ENCODE measurements at places on chromosomes 3 and 15.

DNA sequence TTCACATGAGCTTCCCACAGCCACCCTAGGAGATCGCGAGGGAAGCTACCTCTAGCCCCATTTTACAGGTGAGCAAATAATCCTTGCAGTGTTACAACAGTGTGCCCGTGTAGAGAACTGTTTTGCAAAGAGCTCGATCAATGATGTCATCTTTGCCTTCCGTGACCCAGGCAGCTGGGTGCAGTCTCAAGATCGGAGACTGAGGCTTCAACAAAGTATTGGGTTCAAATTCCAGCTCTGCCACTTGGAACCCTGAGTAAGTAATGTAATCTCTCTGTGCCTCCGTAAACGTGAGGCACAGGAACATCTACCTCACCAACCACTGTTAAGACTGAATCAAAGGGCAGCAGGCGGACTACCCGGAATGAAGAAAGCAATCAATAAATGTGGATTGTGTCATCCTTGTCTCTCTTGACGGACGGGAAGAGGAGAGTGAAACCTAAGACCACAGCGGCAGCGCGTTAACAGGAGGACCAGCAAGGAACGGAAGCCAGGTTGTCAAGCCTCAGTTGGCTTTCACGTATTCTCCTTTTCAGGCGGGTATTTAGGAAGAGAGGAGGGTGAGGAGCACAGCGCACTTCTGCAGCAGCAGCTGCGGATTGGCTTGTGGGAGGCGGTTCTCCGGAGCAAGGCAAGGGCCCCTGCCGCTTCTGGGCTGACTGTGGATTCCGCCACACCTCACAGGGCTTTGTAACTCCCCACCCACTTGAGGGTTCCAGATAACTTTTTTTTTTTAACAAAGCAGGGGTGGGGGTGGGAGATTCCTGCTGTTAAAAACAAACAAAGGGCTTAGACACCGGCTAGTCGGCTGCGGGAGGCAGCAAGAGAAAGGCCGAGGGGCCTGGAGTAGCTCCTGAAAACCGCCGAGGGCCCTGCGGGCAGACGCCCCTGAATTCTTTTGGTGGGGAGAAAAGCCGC lies 1.5 kb upstream of the SMAD3 start:
- peaks cover 18% of the 10 kb centered on the region for H3K27me3 ChIP-seq
- no peaks in the 10 kb centered on the region for H3K36me3 ChIP-seq
- peaks cover 48% of the 10 kb centered on the region for H3K4me1 ChIP-seq
- peak overlapping the region; percentile 79 for H3K4me3 ChIP-seq

DNA sequence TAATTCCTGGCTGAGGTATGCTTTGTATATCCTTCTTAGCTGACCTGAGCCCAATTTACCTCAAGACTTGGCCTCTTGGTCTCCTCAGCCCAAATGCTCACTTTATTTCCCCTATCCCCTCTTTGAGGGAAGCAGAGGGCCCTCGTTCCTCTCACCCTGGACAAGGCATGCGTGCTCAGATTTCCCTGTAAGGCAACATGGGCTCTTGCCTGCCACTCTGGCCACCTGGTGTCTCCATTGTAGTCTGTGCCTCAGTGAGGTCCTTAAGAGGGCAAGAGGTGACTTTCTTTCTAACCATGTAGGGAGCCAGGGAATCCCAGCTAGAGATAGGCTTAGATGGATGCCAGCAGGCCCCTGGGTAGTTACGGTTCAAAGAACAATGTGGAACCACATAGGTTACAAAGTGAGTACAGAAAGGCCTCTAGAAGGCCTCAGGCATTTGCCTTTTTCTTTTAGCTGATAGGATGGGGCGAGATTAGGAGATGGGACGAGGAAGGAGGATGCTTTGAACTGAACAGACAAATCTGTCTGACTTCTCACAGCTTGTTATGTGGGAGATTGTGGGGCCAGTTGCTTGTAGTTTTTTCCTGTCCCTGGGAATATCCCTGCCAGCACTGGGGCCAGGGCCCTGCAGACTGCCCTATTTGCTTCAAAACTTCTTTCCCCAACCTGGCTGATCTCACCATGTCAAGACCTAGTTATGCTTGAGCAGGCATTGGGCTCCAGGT lies 1.1 kb upstream of the INTS14 start:
- DNase-seq, result peak; percentile 8
- H3K27me3 ChIP-seq, result peaks cover 7% of the 10 kb centered on the region
- peaks cover 16% of the 10 kb centered on the region for H3K36me3 ChIP-seq

- H3K27ac ChIP-seq, result peak overlapping the region; percentile 90
- no peak overlapping the region for H3K4me3 ChIP-seq
- H3K36me3 ChIP-seq, result peaks cover 13% of the 10 kb centered on the region
- no peaks in the 10 kb centered on the region for H3K27me3 ChIP-seq
- H3K4me1 ChIP-seq, result peaks cover 11% of the 10 kb centered on the region
These were observed 59.5 kb downstream of the PIK3CB start for GRCh38 chr3:138775254-138775595.

DNA sequence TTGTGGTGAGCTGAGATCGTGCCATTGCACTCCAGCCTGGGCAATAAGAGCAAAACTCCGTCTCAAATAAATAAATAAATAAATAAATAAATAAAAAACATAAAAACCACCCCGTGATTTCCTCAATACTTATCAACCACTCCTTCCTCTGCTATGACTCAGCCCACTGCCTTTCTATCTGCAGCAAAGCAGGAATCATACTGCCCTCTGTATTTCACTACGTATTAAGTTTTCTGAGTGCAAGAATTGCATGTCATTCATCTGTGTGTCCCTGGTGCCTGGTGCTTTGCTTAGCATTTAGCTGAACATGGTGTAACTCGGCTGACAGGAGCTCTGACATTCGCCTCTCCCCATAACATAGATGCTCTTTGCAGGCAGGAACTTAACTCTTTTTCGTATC lies 7.1 kb downstream of the LSG1 start:
- H3K27me3 ChIP-seq, result no peaks in the 10 kb centered on the region
- H3K36me3 ChIP-seq, result peaks cover 50% of the 10 kb centered on the region
- H3K27ac ChIP-seq, result no peak overlapping the region
- no peak for DNase-seq

GRCh38 chr15:41944313-41944940 lies 27.9 kb downstream of the EHD4 start:
- peaks cover 4% of the 10 kb centered on the region for H3K36me3 ChIP-seq
- H3K4me1 ChIP-seq, result peaks cover 31% of the 10 kb centered on the region
- H3K4me3 ChIP-seq, result no peak overlapping the region

- H3K27ac ChIP-seq, result peak overlapping the region; percentile 70
- DNase-seq, result no peak
- H3K4me3 ChIP-seq, result no peak overlapping the region
- H3K4me1 ChIP-seq, result peaks cover 12% of the 10 kb centered on the region
These were observed 7.1 kb upstream of the LARS2 start for GRCh38 chr3:45381168-45381852.

GRCh38 chr15:62135532-62136134 lies 29.5 kb downstream of the C2CD4B start:
- no peaks in the 10 kb centered on the region for H3K36me3 ChIP-seq
- no peak overlapping the region for H3K4me3 ChIP-seq
- no peak for DNase-seq
- H3K4me1 ChIP-seq, result peaks cover 14% of the 10 kb centered on the region
- H3K27ac ChIP-seq, result peak overlapping the region; percentile 18

DNA sequence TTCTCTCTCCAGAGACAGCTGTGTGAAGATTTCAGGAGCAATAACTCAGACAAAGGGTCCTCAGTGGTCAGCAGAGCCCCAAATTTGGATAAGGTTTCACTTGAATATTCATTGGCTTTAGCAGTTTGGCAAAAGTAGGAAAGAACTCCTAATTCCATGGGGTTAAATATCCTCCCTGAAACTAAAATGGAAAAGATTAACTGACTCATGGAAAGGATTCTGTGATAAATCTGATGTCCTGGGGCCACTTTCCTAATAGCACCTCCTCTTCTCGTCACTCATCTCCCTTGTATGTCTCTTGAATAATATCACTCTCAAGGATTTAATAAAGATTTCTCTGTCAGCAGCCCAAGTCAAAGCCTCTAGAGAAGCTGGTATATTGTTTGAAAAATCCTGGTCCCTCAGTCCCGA lies 33.3 kb upstream of the TBC1D23 start:
- DNase-seq, result no peak
- H3K4me1 ChIP-seq, result no peaks in the 10 kb centered on the region
- no peaks in the 10 kb centered on the region for H3K36me3 ChIP-seq
- no peak overlapping the region for H3K4me3 ChIP-seq
- H3K27me3 ChIP-seq, result no peaks in the 10 kb centered on the region
- H3K27ac ChIP-seq, result no peak overlapping the region

GRCh38 chr15:74277242-74277810 lies 41.2 kb downstream of the CCDC33 start:
- no peaks in the 10 kb centered on the region for H3K36me3 ChIP-seq
- H3K27ac ChIP-seq, result no peak overlapping the region
- H3K4me1 ChIP-seq, result peaks cover 45% of the 10 kb centered on the region
- no peak overlapping the region for H3K4me3 ChIP-seq
- peaks cover 12% of the 10 kb centered on the region for H3K27me3 ChIP-seq

DNA sequence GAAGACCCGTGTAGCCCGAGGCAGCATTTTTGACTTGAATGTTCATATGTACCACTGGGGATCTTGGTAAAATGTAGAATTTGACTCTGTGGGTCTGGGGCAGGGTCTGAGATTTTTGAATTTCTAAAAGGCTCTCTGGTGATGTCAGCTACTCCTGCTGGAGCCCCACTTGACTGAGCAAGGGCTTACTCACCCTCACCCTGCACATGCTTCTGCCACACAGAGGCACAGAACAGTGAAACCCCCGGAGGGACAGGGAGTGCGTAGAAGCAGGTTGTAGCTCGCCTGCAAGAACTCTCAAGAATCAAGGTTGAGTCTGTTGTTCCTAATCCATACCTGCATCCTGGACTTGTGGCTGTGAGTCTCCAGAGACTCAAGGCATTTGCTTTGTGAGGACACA lies 41.1 kb downstream of the SLCO3A1 start:
- H3K27me3 ChIP-seq, result peaks cover 12% of the 10 kb centered on the region
- H3K4me3 ChIP-seq, result no peak overlapping the region
- no peaks in the 10 kb centered on the region for H3K4me1 ChIP-seq
- H3K27ac ChIP-seq, result no peak overlapping the region
- no peak for DNase-seq

- H3K36me3 ChIP-seq, result peaks cover 46% of the 10 kb centered on the region
- peak within 1 kb of the TSS; percentile 95 for H3K4me3 ChIP-seq
- DNase-seq, result peak; percentile 100
- peaks cover 29% of the 10 kb centered on the region for H3K4me1 ChIP-seq
- H3K27me3 ChIP-seq, result no peaks in the 10 kb centered on the region
- H3K27ac ChIP-seq, result peak within 1 kb of the TSS; percentile 98
These were observed at the start of gene ZBTB11 for GRCh38 chr3:101676765-101677435. TSS of gene ZBTB11 (minus strand) at chr3:101677132. CDS start at chr3:101676914, 218 bp downstream.

- H3K36me3 ChIP-seq, result no peaks in the 10 kb centered on the region
- peak overlapping the region; percentile 53 for H3K27ac ChIP-seq
- H3K4me3 ChIP-seq, result no peak overlapping the region
- H3K4me1 ChIP-seq, result peaks cover 34% of the 10 kb centered on the region
These were observed 94.0 kb downstream of the WDR76 start for GRCh38 chr15:43920815-43921214.

DNA sequence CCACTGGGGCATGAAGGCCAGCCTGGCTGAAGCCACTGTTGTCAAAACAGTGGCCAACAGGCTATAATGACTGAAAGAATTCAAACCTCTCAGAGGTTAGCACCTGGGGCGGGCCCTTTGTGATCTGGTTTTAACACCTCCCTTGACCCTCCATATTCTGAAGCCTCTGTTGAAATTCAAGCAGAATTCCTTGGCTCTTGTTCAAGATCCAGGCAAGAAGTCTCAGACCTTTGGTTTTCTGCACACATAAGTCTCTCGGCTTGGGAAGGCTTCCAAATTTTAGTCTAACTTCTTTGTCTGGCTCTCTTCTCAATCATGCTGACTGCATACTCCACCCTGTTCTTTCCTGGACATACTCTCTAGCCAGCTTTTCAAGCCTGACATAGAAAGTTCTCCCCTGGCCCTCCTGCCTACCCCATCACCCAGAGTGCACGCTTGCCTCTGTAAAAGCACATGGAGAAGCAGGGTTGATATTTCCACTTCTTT lies 144.5 kb downstream of the PDZRN3 start:
- DNase-seq, result peak; percentile 11
- peaks cover 29% of the 10 kb centered on the region for H3K36me3 ChIP-seq
- H3K27ac ChIP-seq, result peak overlapping the region; percentile 60
- H3K4me3 ChIP-seq, result no peak overlapping the region
- H3K4me1 ChIP-seq, result peaks cover 56% of the 10 kb centered on the region

- no peak overlapping the region for H3K27ac ChIP-seq
- H3K4me1 ChIP-seq, result no peaks in the 10 kb centered on the region
- DNase-seq, result no peak
- H3K4me3 ChIP-seq, result no peak overlapping the region
- no peaks in the 10 kb centered on the region for H3K36me3 ChIP-seq
These were observed 356.0 kb downstream of the NLGN1 start for GRCh38 chr3:173753593-173753992.

DNA sequence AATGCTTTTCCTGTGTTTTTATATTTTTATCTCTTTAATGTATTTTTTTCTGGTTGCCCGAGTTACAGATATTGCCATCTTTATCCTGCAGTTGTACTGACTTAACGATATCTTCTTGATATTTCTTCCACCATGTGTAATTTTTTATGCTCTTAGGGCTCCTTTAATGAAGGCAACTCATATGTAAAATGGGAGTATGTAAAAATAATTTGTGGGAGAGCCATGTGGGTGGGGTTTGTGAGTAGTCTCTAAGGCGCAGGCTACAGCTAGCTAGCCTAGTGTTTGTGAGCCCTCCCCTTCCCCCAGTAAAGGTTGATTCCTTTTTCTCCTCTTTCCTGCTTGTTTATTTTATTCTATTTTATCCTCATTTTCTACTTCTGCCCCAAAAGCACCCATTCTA lies 38.1 kb downstream of the UBE2E1 start:
- DNase-seq, result no peak
- no peak overlapping the region for H3K27ac ChIP-seq
- H3K36me3 ChIP-seq, result peaks cover 36% of the 10 kb centered on the region
- peaks cover 37% of the 10 kb centered on the region for H3K4me1 ChIP-seq

DNA sequence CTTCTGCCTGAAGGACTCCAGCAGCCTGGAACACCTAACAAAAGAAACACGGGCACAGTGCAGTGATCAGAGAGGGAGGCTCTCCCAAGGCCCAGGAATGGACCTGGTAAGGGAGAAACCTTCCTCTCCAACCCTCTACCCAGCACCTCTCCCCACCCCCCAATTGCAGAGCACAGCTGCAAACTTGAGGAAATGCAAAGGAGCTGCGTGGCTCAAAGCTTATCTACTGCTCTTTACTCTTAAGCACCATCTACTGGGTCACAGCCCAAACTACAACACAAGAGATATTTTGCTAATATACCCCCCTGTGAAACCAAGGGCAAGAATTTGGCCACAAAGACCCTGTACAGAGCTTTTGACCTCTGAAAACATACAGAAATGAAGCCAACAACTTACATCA lies 328.3 kb downstream of the OXSM start:
- no peak for DNase-seq
- no peaks in the 10 kb centered on the region for H3K4me1 ChIP-seq
- H3K4me3 ChIP-seq, result no peak overlapping the region

DNA sequence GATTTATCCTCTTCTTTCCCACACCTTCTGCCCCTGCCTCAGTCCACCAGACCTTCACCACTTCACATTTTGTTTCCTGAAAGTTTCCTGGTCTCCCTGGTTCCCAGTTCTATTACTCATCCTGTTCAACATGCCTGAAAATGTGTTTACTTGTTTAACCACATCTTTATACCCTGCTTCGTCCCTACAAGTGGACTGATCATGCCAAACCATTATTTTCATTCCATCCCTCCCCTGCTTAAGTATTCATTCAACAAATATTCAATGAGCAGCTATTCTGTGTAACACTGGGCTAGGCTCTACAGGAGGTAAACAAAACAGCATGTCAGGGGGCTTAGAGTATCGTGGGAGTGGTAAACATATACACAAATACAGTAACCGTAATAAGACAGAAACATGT lies 5.5 kb downstream of the MYO5A start:
- no peak for DNase-seq
- H3K27ac ChIP-seq, result no peak overlapping the region
- no peaks in the 10 kb centered on the region for H3K36me3 ChIP-seq
- peaks cover 46% of the 10 kb centered on the region for H3K27me3 ChIP-seq
- no peak overlapping the region for H3K4me3 ChIP-seq
